ENCODE measurements at places on chromosomes 1 and 21.

DNA sequence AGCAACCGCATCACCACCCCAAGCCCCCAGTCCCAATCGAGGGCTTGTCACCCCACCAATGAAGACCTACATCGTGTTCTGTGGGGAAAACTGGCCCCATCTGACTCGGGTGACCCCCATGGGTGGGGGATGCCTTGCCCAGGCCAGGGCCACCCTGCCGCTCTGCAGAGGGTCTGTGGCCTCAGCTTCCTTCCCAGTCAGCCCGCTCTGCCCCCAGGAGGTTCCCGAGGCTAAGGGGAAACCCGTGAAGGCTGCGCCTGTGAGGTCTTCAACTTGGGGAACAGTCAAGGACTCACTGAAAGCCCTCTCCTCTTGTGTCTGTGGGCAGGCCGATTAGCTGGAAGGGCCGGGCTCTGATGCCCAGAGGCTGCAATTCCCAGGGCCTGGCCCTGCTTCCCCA lies 2.0 kb downstream of the SRARP start:
- no peak overlapping the region for H3K4me3 ChIP-seq
- DNase-seq: no peak
- H3K27ac ChIP-seq: no peak overlapping the region
- no peaks in the 10 kb centered on the region for H3K36me3 ChIP-seq
- no peaks in the 10 kb centered on the region for H3K27me3 ChIP-seq

- H3K27ac ChIP-seq: no peak overlapping the region
- no peaks in the 10 kb centered on the region for H3K4me1 ChIP-seq
- no peaks in the 10 kb centered on the region for H3K36me3 ChIP-seq
- no peak overlapping the region for H3K4me3 ChIP-seq
- no peaks in the 10 kb centered on the region for H3K27me3 ChIP-seq
These were observed 6.9 kb downstream of the FMN2 start for GRCh38 chr1:240098534-240098933.

GRCh38 chr1:210857705-210858104 lies 276.2 kb downstream of the KCNH1 start:
- no peak for DNase-seq
- H3K27me3 ChIP-seq: no peaks in the 10 kb centered on the region
- no peaks in the 10 kb centered on the region for H3K36me3 ChIP-seq

GRCh38 chr1:69295265-69295664 lies 272.5 kb upstream of the LRRC7 start:
- no peaks in the 10 kb centered on the region for H3K36me3 ChIP-seq
- no peaks in the 10 kb centered on the region for H3K27me3 ChIP-seq
- no peak for DNase-seq
- no peak overlapping the region for H3K4me3 ChIP-seq

- H3K36me3 ChIP-seq: peaks cover 2% of the 10 kb centered on the region
- no peak for DNase-seq
- H3K27ac ChIP-seq: no peak overlapping the region
These were observed 29.5 kb downstream of the WDR4 start for GRCh38 chr21:42849759-42850412.

DNA sequence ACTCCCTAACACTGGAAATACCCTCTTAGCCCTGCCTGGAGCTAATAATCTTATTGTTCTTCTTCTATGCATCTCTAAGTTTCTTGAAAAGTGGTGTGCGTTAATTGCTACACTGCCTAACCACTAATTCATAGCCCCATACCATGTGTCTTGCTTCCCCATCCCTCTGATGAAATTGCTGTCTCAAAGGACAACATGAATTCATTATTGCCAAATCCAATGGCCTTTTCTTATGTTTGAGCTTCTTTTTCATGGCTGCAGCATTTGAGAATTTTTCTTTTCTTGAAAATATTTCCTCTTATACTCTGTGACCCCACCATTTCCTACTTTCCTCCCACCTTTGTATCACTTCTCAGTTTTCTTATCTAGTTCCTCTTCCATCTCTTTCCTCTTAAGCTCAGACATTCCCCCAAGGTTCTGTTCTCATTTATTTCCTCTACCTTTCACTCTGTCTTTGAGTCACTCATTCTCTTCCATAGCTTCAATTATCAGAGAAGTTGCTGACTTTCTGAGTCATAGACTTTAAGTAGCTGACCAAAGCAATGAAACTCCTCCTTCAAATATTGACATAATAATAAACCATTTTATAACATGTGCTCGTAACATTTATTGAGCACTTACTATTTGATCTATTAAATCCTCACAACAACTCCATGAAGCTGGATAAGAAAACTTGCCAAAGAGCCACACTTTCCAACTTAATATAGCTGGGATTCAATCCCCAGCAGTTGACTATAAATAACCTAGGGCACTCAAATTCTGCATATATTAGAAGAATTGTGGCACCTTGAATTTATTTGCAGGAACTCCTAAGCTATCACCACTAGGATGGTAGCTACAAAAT lies 35.5 kb upstream of the ATP6V1G3 start:
- no peaks in the 10 kb centered on the region for H3K4me1 ChIP-seq
- no peak for DNase-seq
- H3K36me3 ChIP-seq: no peaks in the 10 kb centered on the region

GRCh38 chr1:172909606-172910326 lies 141.0 kb downstream of the TNFSF18 start:
- no peak overlapping the region for H3K4me3 ChIP-seq
- no peak overlapping the region for H3K27ac ChIP-seq
- peaks cover 5% of the 10 kb centered on the region for H3K4me1 ChIP-seq
- no peaks in the 10 kb centered on the region for H3K27me3 ChIP-seq

DNA sequence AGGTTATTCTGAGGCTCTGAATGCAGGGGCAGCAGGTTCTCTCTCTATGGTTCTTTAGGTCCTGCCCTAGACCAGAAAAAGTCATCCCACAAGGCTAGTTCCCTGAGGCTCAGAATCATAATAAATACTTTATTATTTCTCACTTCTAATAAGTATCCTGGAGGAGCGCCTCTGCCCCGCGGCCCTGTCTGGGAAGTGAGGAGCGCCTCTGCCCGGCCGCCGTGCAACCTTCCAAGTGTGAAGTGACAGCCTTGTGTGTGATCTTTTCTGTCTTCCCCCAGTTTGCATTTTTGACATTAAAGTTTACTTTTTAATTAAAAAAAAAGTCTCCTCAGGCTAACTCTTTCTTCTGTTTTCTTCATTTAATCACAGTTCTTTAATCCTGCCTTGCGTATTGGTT lies 11.5 kb downstream of the AIM2 start:
- H3K27me3 ChIP-seq: no peaks in the 10 kb centered on the region
- H3K4me1 ChIP-seq: no peaks in the 10 kb centered on the region
- DNase-seq: no peak
- H3K27ac ChIP-seq: no peak overlapping the region

- no peaks in the 10 kb centered on the region for H3K4me1 ChIP-seq
- no peak overlapping the region for H3K4me3 ChIP-seq
- no peaks in the 10 kb centered on the region for H3K36me3 ChIP-seq
- H3K27me3 ChIP-seq: 0 out of 2 replicates have a peak, but pooled peaks cover 1% of the 10 kb centered on the region
These were observed 775 bp upstream of the AIM2 start for GRCh38 chr1:159077120-159077961.

DNA sequence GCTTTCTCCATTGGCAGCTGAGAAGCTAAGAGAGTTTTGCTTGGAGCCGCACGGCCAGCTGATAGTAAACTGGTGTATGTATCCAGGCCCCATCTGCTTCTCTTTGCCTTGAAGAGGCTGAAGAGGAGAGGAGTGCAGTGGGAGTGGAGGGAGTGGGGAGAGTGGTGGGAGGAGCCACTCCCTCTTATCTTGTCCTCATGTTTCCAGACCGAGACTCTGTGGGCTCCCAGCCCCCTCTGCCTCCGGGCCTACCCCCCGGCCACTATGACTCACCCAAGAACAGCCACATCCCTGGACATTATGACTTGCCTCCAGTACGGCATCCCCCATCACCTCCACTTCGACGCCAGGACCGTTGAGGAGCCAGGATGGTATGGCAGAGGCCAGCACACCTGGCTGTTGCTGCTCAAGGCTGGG lies 6.0 kb upstream of the LRRC71 start:
- H3K4me3 ChIP-seq: no peak overlapping the region
- H3K27me3 ChIP-seq: no peaks in the 10 kb centered on the region
- no peak overlapping the region for H3K27ac ChIP-seq
- no peaks in the 10 kb centered on the region for H3K4me1 ChIP-seq

DNA sequence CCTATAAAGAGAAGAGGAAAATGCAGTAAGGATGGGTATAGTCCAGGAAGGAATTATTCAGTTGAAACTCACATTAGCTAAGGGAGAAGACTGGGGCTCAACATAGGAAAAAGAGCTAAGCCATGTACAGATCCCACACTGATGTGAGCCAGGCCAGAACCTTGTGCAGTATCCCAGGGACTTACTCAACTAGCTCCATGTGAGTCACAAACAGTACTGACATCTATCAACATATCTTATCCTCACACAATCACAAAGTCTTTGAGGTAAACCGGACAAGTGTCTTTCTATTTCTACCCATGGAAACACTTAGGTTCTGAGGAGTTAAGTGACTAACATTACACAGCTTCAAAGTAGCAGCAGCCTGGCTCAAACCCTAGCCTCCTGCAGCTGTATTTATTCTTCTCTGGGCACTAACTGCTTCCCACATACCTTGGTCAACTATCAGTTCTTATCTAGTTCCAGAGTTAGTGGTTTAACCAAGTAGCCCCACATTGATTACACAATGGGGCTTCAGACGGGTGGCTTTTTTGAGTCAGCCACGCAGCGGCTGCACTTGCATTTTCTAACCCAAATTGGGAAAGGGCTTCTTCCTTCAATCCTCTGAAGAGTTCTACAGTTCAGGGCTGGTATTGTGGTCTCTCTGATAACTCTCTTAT lies 9.5 kb downstream of the CD5L start:
- no peak overlapping the region for H3K27ac ChIP-seq
- no peak overlapping the region for H3K4me3 ChIP-seq
- peak; percentile 3 for DNase-seq
- H3K36me3 ChIP-seq: no peaks in the 10 kb centered on the region
- H3K4me1 ChIP-seq: peaks cover 10% of the 10 kb centered on the region

GRCh38 chr1:201662646-201663045 lies 123.7 kb downstream of the NAV1 start:
- no peaks in the 10 kb centered on the region for H3K36me3 ChIP-seq
- H3K4me1 ChIP-seq: no peaks in the 10 kb centered on the region
- no peak for DNase-seq
- H3K4me3 ChIP-seq: no peak overlapping the region
- no peak overlapping the region for H3K27ac ChIP-seq
- H3K27me3 ChIP-seq: no peaks in the 10 kb centered on the region
